ENCODE measurements at places on chromosomes 12 and 14.

DNA sequence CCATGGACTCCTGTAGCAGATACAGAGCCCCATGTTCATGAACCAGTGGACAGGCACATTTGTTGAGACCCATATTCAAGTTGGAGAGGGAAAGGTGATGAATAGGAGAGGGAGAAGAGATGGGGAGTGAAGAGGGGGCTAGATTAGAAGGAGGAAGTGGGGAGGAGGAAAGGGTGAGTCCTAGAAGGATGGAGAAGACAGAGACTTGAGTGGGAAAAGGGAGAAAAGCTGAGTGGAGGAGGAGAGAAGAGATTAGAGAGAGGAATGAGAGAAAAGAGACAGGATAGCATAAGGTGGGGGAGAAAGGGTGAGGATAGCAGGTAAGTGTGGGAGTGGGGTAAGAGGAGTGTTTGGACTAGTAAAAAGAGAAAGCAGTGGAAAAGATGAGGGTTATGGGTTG, 4.9 kb upstream of the ASIC1 start:
- DNase-seq: no peak

GRCh38 chr12:28035500-28035899, 63.0 kb upstream of the PTHLH start:
- no peak for DNase-seq

DNA sequence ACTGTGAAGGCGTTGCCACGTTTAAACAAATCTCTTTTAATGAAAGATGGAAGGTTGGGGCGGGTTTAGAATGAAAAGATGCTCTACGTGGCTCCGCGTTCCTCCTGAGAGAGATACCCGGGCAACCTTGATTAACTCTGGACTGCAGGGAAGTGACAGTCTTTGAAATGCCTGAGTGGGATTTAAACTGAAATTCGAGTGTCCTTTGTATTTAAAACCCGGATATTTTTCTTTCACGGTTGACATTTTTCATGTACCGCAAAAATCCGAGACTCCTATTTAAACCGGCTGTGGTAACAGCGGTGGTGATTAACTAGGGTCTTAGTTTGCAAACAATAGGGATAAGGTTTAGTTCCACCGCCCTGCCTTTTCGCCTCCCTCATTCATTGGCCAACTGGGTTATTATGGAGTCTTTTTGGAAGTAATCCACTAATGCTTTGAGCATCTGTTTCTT, 707 bp downstream of the G2E3 start:
- peak; percentile 40 for DNase-seq

DNA sequence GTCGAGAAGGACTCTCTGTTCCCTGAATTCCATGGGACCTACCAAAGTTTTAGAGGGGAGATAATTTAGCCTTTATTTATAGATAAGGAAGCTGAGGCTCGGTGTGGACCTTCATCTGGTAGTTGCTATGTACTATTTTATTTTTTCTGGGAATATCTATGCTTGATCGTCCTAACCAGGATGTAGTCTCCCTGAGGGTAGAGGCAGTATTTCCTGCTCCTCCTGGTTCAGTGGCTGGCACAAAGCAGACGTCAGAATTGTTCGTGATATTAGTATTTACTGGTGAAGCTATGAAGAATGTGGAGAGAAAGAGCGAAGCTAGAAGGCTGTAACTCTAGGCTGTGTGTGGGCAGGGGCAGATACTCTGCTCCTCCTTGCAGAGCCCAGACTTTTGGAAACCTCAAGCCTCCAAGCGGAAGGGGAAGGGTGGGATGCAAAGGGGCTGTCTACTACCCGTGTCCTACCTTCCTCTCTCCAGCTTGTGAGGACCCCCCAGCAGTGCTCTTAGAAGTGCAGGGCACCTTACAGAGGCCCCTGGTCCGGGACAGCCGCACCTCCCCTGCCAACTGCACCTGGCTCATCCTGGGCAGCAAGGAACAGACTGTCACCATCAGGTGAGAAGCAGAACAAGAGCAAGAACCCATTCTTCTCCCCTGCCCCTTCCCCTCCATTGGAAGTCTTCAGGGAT, 1.4 kb downstream of the LRP10 start:
- no peak for DNase-seq

GRCh38 chr12:44357494-44357893, 518.6 kb downstream of the NELL2 start:
- no peak for DNase-seq

DNA sequence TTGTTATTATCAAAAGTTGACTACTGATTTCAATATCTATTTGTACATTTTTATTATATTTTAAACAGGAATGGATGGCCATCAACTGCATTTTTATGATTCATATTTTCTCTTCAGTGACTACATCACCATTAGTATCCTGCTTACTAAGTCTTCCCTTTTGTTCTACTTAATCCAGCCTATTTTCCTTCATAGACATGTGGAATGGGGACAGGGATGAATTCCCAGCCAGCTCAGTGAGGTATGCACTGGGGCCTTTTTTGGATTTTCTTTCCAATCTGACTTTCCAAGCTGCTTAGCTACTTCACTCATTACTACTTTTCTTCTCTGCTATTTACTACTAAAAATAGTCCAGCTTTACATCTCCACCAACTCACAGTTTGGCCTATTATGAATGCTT, 38.4 kb downstream of the AKAP6 start:
- no peak for DNase-seq

GRCh38 chr14:23327947-23328744, 6.9 kb downstream of the PABPN1 start:
- peak; percentile 74 for DNase-seq

DNA sequence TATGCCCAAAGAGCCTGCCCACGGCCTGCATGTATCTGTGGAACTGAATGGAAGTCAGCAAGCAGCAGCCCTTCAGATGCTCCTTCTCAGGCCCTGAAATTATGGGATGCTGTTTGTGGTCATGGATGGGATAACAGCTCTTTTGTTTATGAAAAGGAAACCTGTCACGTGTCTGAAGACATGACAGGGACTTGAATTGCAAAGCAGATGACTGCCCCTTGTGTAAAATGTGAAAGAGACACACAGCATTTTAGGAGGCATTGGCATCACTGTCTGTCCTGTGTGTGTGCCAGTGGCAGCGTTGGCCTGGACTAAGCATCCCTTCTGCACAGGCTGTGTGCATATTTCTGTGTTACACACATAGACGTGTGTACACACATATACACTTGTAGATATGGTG, 192.1 kb downstream of the VRK1 start:
- DNase-seq: no peak

DNA sequence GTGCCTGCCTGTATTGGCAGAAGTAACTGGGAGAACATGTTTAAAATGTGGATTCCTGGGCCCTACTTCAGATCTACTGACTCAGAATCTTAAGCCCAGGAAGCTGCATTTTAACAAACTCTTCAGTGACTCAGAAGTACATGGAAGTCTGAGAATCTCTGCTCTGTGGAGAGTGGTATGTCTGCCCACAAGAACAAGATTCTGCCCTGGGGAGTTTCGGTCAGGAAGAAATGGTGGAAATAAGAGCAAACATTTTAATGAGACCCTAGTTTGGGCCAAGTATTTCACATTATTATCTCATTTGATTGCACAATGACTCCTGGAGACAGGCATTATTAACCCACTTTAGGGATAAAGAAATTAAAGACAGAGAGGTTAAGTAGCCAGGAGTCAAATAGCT, 8.2 kb downstream of the ALDH1L2 start:
- no peak for DNase-seq

DNA sequence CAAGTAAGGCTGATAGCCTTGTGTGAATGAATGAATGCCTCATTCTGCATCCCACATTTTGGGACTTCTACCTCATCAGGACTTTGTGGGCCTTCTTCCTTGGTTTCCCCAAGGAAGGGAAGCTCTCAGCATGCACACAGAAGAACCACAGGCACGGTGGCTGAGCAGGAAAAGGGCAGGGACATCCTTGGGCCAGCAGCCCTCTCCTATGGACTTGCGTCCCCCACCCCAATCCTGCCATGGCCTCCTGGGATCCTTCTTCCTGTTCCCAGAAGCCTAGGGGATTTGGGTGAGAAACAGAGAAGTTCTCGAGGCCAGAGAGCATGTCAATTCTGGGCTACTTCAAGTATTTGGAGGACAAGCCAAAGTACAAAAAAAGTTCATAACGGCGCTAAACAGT, 69.7 kb downstream of the LGMN start:
- no peak for DNase-seq

DNA sequence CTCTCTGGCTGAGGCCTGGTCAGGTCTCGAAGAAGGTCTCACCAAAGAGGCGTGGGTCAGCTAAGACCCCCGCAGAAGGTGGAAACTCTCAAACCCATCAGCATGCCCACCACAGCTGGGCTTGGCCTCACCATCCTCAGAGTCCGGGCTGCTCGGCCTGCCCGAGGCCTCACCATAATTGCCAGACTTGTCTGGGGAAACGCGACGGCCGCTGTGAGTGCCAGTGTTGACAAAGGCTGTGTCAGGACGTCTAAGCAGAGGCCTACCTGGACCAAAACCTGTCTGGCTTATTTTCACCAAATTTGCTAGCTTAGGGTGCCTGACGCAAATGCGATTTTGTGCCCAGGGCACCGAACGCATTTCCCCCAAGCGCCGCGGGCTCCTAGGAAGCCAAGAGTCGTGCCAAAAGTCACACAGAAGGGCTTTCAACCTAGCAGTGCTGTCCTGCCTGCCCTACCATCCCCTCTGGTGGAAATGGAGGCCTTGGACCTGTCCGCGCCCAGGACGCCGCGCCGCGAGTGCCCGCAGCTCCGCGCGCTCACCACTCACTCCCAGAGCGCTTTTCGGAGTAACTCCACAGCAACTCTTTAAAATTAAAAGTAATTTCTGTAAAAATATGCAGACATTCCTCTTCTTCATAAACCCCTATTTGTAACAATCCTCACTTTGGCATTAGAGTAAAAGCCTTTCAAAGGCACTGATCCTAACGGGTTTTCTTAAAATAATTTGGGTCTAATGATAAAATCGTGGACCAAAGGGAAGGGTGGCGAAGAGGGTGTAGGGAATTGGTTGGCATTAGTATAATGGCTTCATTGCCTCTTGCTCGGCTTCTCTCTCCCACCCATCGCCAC, 1.2 kb upstream of the ALX1 start:
- no peak for DNase-seq

- DNase-seq: peak; percentile 7
These were observed 26.9 kb downstream of the ZDHHC17 start for GRCh38 chr12:76790564-76791552.

DNA sequence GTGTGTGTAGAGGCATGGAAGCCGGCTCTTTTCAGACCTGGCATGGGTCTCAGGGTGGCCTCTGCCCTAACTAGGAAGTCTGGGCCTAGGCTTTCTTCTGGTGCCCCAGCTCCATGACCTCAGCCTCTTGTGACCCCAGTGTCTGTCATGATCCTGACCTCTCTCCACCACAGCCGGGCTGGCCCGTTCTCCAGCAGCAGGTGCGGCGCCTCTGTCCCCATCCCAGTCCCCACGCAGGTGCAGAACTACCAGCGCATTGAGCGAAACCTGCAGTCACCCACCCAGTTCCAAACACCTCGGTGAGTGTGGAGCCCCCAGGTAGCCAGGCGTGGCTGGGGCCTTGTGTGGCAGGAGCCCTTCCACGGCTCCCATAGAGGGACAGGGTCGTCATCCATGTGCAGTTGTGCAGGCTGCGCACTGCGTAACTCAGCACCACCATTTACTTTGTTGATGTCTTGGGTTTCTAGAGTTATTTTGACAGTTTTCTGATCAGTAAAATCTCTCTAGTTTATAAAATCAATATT, 14.8 kb upstream of the PUS1 start:
- no peak for DNase-seq

GRCh38 chr14:35366056-35366451, 38.5 kb downstream of the NFKBIA start:
- DNase-seq: no peak

- peak; percentile 84 for DNase-seq
These were observed at the start of gene CGRRF1 for GRCh38 chr14:54509546-54510501. Gene CGRRF1 (plus strand): TSS chr14:54509906. CDS start chr14:54509960, 54 bp downstream.

DNA sequence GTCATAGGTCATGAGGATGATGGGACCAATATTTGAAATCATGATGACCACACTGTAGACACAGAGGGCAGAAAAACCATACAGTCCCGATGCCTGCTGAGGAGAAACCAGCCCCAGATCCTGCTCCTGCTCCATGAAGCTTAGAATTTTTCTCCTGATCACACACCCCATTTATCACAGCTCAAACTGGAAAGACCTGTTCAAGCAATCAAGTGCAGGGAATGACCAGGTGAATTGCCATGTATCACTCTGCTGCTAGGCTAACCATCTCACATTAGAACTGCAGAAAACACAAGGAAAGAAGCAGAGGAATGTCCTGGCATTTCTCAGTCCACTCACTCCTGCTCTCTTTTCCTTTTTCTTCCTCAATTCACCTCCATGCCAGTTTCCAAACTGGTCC, 18.1 kb downstream of the MANSC1 start:
- DNase-seq: no peak

DNA sequence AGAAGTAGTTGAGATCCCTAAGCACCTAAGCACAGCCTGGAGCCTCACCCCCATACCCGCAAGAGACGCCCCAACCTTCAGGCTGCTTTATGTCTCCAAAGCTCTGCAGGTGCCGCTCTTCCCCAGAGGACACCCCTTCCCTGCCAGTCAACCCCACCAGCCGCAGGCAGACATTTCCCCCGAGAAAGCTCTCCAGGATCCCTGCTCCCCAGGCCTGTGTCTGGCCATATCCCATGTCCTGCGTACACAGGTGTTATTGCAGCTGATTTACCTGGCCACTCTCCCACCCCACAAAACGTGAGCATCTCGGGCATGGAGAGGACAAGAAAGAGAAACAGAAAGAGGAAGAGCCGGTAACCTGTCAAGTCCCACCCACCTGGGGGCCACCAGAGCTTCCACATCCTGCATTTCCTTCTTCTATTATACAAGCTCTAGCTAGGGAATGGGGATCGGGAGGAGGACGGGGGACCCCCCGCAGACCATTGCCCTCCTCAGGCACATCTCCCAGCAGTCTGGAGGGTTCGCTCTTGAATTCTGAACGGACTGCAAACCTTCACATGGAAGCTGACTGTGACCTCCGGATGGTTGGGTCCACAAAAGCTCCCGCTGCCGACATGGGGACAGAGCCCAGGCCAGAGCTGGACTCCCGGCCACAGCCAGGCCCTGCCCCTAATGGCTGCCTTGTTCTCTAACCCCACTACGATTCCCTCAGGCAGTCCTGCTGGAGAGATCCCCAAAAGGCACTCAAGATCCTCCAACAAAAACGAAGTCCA, 17.6 kb downstream of the CCDC88C start:
- DNase-seq: no peak

- DNase-seq: peak; percentile 46
These were observed 24.1 kb downstream of the DDX47 start for GRCh38 chr12:12837025-12837812.

- DNase-seq: no peak
These were observed 7.3 kb downstream of the DHRS1 start for GRCh38 chr14:24292118-24292807.

- no peak for DNase-seq
These were observed 61.1 kb downstream of the RPS6KA5 start for GRCh38 chr14:90999299-90999698.

DNA sequence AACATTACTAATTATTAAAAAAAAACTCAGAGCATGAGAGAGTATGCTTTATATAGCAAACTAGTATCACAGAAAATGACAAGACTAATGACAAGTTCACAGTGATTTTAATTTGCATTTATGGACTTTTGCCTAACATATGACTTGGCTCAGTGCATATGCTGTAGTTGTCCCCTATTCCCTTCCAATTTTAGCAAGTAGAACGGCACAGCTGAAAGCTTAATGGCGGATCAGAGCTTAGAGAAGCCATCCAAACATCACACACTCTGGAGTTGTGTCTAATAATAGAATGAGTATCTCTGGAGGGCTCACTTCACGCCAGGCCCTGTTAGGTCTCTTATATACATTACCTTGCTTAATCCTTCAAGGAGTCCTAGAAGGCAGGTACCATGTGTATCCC, 13.3 kb downstream of the CNIH1 start:
- DNase-seq: no peak

GRCh38 chr14:22836301-22837113, at the start of gene MMP14:
Gene MMP14 (plus strand): TSS chr14:22836585. CDS start chr14:22836818, 233 bp downstream.
- DNase-seq: peak; percentile 86
